ENCODE measurements at places on chromosomes 3 and 15.
A peak's percentile ranks its signal among the peaks of the same experiment; 100 is the strongest.

DNA sequence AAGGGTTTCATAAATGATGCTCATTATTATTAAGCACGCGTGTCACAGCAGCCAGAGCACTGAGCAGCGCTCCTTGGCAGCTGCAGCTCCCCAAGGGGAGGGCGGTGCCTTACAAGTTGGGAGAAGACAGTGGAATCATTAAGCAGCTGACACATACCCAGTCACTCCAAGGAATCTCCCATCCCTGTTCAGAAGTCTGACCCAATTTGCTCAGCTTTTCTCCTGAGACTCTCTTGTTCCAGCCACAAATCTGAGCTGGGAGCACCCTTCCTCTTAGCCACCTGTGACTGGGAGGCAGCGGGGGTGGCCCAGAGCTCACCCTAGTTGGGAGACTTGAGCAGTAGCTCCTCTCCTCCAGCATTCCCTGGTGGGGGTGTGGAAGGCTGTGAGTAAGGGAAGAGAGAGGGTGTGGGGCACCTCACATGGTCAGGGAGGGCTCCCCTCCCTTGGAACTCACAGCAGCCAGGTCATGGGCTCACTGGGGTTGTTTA, 64.3 kb downstream of the DUT start:
- no peak for DNase-seq

DNA sequence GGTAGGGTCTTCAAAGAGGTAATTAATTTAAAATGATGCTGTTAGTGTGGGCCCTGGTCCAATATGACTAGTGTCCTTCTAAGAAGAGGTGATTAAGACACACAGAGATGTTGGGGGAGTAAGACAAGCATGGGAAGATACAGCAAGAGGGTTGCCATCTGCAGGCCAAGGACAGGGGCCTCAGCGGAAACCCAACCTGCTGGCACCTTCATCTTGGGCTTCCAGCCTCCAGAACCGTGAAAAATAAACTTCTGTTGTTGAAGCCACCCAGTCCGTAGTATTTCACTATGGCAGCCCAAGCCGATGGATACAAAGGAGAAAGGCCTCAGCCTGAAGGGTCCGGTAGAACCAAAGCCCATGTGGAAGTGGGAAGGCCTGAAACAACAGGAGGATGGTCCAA, 161.7 kb upstream of the UBE2E1 start:
- no peak for DNase-seq

DNA sequence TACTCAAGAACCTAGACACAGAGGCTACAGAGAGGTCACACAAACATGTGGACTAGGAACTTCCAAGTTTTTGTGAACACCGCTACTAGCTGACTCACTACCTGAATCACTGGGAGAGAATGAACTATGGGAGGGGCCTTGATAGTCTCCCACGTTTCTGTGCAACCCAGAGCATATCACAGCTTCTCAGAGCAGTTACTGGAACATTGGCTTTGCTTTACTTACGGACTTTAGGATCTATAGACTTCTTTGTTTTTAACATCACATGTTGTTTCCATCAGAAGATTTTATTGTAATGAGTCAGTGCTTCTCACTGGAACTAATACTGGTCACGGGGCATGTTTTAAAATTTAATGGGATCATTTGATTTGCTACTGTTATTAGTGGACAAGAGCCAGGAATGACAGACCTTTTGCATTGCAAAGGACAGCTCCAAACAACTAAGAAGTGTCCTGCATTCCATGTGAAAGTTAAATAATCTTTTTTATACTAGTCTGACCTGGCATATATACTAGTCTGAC, 35.6 kb downstream of the RTP4 start:
- DNase-seq = no peak

GRCh38 chr3:134464064-134464688, 21.6 kb downstream of the ANAPC13 start:
- no peak for DNase-seq

DNA sequence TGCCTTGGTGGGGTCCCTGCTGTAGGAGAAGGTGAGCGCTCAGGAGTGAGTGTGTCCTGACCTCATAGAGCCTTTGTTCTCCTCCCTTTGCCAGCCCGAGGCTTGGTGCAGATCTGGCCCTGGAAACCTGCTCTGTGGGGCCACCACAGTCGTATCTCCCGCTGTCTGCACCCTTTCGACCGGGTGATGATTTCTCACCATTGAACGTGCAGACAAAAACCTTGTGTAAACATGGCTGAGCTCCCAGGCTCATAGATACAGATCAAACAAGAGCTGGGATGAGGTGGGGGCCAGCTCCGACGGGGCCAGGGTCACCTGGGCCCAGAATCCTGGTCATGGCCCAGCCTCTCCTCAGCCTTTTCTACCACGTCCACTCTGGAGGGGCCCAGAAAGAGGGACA, 34.6 kb upstream of the ESYT3 start:
- peak; percentile 34 for DNase-seq
